Glomerular endothelial cell (primary cell): ENCODE measurements at places on chromosomes 1 and 21. TPM values are rescaled to one million over a fixed set of nuclear protein-coding genes. Genes with fewer than 3 reads are reported as not detected.

The EXO1 gene
- total RNA-seq: 3.8 and 4.3 TPM in 2 replicates

DNA sequence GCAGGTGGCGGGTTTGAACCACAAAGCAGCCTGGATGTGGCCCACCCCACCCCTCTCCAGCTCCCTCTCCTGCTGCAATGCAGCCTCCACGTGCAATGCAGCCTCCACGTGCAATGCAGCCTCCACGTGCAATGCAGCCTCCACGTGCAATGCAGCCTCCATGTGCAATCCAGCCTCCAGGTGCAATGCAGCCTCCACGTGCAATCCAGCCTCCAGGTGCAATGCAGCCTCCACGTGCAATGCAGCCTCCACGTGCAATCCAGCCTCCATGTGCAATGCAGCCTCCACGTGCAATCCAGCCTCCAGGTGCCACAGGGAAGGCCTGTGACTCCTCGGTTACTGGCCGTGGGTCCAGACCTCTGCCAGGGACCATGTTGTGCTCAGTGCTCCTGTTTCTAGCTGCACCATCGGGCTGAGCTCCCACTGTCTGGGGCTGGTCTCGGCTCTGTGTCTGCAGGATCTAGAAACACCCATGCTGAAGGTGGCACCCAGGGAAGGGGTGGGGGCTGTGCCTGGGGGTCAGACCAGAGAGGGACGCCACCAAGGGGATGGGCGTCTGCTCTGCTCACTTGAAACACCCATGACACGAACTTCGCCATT is 11.9 kb upstream of the LRRC3 start:
- DNase-seq: no peak

The PTPRU gene
- 19.4 and 38.9 TPM in 2 replicates for total RNA-seq

GRCh38 chr1:205124726-205125125 is 2.9 kb upstream of the RBBP5 start:
- DNase-seq: no peak

DNA sequence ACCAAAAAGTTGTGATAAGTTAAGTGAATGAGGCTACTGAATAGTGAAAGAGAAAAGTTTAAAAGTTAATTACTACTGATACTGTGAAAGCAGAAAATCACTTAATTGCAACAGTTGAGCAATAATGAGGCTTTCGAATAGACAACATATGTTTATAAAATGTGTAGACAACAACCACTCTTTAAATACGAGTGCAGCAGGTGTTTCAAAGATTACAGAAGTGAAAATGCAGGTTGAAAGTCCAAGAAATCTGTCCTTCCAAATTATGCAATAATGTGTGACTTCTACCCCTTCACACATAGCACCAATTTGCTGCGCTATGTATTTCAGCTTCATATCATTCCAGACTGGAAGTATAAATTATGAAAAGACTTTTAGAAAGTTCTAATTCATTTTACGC is 213.0 kb downstream of the COL24A1 start:
- DNase-seq: no peak

DNA sequence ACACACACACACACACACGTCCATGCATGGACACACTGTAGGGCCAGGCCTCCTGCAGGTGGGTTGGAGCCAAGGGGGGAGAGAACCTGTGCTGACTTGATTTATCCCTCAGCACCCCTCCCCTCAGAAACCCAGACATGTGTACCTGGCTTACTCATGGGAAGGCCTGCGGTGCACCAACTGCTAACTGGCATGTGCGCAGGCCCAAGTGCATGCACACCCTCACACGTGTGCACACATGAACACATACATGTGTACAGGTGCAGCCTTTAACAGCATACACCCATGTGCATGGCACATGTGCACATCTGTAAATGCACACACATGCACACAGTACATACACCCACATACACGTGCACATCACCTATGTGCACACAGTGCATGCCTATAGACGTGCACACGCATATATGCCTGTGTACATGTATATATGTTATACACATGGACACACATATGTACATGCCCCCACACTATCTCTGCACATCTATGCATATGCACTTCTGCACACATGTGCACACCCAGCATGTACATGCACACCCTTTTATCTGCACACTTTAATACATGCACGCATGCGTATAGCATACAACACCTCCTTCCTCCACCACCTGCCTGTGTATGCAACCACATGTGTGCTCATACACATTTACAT is 67.5 kb downstream of the TRIM11 start:
- no peak for DNase-seq

GRCh38 chr1:60828944-60829343 is 253.4 kb upstream of the NFIA start:
- DNase-seq: no peak

- DNase-seq: no peak
These were observed 98.9 kb downstream of the RGS2 start for GRCh38 chr1:192907545-192908243.

DNA sequence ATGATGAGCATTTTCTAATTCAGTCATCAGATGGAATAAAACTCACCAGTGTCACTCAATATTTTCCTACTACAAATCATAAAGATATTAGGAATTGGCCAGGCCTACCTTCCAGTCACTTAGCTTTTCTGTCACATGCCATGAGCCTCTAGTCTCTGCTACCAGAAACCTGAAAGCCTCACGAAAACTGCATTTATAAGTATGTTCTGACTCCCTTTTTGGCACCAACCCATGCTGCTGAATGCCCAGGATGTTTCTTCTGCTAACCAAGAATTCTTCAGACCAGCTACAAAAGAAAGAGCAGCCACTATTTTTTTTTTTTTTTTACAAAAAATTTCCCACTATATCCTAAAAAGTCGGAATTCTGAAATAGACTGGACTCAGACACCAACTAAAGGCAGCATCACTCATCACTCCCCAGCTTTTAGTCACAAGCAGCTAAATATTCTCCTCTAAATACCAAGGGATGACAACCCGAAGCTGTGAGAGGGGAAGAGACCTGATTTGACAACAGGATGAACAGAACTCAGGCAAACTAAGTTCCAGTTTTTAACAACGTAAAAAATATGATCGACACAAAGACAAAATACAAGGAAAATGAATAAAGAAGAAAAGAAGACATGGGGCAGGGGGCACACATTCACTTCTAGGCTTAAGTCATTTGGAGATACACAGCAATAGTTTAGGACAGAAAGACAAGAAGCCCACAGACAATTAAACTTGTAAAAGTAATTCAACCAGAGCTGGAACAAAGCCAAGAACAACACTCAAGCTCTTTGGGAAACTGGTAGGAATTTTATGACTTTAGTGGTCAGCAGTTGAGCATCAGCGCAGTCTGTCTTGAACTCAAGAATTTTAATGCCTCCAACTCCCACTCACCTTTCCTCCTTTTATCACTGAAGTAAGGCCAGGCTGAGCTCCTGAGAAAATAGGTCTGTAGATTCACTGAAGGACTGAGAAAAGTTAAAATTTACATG is 1.7 kb downstream of the DCAF8 start:
- peak; percentile 89 for DNase-seq

The AGTRAP gene
- total RNA-seq: 54.1 and 68.0 TPM in 2 replicates

The RNF207 gene
- total RNA-seq: 22.5 and 31.0 TPM in 2 replicates

GRCh38 chr1:202584707-202585589 is 125.3 kb downstream of the SYT2 start:
- DNase-seq: no peak

The TAL1 gene
- 20.4 and 23.2 TPM in 2 replicates for total RNA-seq

- no peak for DNase-seq
These were observed 79.1 kb downstream of the NDUFS5 start for GRCh38 chr1:39105061-39105840.

The KCNJ9 gene
- not detected in 2 replicates for total RNA-seq

DNA sequence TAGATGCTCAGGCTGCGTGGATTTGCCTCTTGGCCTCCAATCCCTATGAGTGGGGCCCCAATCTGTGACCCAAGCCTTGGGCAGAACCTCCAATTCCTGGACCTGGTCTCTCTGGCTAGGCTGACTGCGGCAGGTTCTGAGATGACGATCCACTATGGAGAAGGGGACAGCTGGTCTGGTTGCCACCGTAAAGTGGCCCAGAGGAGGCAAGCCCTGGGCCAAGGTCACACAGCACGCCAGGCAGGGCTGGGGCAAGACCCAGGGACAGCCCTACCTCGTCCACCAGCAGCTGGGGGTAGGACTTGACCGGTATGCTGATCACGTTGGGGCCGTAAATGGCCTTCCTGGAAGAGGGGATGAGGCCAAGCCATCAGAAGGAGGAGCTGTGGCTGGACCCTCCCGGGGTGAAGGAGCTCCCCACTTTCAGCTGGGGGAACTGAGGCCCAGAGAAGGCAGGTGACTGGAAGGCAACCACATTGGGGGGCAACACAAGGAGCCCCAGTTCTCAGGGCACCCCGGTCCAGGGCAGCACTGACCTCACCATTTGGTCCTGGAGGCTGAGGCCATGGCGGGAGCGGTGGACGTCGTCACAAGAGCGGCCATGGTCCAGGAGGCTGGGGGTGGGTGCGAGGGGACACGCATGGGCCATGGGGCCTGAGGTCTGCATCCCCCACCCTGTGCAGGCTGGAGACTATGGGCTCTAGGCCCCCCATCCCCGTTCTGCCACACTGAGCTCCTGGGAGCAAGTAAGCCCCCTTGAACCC is 9.8 kb downstream of the ATP13A2 start:
- DNase-seq: no peak

DNA sequence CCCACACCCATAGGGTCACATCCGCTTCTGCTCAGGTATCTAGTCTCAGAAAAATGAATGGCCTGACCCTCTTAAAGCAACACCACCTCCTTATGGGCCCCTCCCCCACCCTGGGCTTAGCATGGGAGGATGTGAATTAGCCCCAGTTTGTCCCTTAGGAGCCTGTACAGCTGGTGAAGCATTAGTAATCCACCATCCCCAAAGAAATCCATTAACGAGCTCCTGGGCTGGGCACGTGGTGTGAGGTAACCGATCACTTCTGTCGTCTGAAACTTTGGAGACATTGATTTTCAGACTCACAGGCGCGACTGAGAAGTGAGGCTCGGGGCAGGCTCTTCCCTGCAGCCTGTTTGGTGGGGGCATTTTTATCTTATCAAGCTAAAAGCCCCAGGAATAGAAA is 10.5 kb downstream of the RASSF5 start:
- DNase-seq: no peak

DNA sequence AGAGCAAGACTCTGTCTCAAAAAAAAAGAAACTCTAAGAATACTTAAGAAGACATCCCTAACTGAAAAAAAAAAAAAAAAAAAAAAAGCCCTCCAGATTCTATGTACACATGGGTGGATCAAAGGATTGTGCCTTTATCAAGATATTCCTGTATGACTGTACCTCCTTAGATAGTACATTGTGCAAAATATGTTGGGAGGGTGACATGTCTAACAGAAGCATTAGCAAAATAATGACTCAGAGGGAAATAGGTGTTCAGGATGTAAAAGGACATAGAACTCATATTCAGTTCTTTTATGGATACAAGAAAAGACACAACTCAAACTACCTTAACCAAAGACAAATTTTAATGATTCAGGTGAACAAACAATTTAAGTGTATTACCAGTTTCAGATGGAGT is 269.8 kb upstream of the KAZN start:
- no peak for DNase-seq

GRCh38 chr1:169491845-169492281 is 6.1 kb upstream of the SLC19A2 start:
- DNase-seq: no peak

The CFAP107 gene
- total RNA-seq: not detected in 2 replicates

- DNase-seq: no peak
These were observed 9.9 kb downstream of the MYOM3 start for GRCh38 chr1:24101796-24102586.

The EPHA10 gene
- 0.47 TPM in 1 of 2 replicates, not detected in the other for total RNA-seq

DNA sequence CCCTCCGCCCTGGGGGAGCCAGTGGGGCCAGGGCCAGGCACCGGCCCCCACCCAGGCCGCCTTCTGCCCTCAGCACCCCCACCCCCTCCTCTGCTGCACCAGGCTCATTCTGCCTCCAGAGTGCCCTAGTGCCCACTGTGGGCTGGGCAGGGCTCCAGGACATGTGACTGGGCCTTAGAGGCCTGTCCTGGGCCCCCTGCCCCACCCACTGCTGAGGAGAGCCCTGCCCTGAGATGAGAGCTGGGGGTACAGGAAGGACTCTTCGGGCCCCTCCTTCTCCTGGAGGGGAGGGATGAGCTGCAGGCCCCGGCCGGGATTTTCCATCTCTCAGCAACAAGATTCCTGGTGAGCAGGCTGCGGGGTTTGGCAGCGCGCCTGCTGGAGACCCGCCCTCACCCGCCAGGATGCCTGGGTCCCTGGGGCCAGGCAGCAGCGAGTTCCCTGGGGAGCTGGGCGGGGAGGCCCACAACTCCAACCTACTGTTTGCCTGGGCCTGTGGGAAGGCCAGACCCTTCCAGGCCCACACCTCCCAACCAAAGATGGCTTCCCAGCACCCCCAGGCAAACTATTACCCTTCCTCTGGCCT is 14.0 kb downstream of the AHDC1 start:
- DNase-seq: no peak

GRCh38 chr1:10753299-10753698 is 43.1 kb downstream of the CASZ1 start:
- no peak for DNase-seq

- no peak for DNase-seq
These were observed 367.7 kb downstream of the ADGRL2 start for GRCh38 chr1:82168482-82168881.

GRCh38 chr1:69611316-69611715 is 43.6 kb downstream of the LRRC7 start:
- no peak for DNase-seq

- DNase-seq: no peak
These were observed 156.5 kb upstream of the ZNF648 start for GRCh38 chr1:182217967-182218366.

The WNT9A gene
- 2.8 and 3.7 TPM in 2 replicates for total RNA-seq

The ZFP69B gene
- total RNA-seq: 1.6 and 3.5 TPM in 2 replicates
